Left lobe of liver (tissue), 2 donors: ENCODE measurements at places on chromosomes 13 and 19. TPM values are rescaled to one million over a fixed set of nuclear protein-coding genes. Genes with fewer than 3 reads are reported as not detected.
A peak's percentile ranks its signal among the peaks of the same experiment; 100 is the strongest.

DNA sequence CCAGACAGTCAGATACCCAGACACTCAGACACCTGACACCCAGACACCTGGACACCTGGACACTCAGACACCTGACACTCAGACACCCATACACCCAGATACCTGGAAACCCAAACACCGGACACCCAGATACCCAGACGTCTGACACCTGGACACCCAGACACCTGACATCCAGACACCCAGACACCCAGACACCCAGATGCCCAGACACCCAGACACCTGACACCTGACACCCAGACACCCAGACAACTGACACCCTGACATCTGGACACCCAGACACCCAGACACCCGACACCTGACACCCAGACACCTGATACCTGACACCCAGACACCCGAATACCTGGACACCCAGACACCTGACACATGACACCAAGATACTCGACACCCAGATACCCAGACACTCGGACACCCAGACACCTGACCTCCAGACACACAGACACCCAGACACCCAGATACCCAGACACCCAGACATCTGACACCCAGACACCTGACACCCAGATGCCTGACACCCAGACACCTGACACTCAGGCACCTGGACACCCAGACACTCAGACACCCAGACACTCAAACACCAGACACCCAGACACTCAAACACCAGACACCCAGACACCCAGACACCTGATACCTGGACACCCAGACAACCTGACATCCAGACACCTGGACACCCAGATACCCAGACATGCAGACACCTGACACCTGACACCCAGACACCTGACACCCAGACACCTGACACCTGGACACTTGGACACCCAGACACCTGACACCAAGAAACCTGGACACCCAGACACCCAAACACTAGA is 19.1 kb downstream of the C19orf12 start:
- no peak for DNase-seq

GRCh38 chr19:7900401-7900870 is 3.2 kb upstream of the MAP2K7 start:
- DNase-seq, result peak; percentile 45

DNA sequence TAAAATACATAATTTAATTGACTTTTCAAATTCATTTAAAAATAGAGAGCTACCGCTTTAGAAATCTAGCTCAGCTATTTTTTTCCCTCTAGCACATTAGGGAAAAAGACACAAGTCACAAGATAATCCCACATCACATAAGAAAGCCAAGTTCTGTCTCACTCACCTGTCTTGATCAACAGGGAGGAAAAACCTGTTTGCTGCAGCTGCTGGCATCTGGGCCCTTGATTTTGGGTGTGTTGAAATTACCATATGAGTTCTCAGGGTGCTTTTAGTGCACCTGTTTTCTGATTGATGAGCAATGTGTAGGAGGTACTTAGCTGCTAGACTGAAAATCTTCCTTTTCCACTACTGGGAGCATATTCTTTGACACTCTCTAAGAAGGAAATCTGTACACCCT is 53.8 kb downstream of the ZDHHC20 start:
- DNase-seq, result no peak

DNA sequence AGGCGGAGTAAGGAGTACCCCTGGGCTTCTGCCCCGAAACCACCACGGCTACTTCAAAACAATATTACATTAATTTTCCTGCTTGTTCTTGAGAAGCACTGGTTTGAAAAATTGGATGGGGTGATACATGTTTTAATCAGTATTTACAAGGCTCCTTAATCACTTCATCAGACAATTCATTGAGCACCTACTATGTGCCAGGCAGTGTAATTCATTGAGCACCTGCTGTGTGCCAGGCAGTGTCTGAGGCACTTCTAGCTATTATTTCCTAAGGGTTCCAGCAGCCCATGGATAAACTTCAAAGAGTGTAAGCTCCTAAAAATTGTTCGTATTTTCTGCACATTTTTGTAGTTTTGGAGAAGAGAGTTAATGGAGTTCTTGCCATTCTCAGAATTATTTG is 1.6 kb upstream of the GAS6 start:
- DNase-seq, result no peak

GRCh38 chr13:24152292-24153214 is 8.0 kb upstream of the SPATA13 start:
- no peak for DNase-seq

- DNase-seq, result no peak
Observed at GRCh38 chr19:16349551-16350152, 25.0 kb downstream of the KLF2 start.

DNA sequence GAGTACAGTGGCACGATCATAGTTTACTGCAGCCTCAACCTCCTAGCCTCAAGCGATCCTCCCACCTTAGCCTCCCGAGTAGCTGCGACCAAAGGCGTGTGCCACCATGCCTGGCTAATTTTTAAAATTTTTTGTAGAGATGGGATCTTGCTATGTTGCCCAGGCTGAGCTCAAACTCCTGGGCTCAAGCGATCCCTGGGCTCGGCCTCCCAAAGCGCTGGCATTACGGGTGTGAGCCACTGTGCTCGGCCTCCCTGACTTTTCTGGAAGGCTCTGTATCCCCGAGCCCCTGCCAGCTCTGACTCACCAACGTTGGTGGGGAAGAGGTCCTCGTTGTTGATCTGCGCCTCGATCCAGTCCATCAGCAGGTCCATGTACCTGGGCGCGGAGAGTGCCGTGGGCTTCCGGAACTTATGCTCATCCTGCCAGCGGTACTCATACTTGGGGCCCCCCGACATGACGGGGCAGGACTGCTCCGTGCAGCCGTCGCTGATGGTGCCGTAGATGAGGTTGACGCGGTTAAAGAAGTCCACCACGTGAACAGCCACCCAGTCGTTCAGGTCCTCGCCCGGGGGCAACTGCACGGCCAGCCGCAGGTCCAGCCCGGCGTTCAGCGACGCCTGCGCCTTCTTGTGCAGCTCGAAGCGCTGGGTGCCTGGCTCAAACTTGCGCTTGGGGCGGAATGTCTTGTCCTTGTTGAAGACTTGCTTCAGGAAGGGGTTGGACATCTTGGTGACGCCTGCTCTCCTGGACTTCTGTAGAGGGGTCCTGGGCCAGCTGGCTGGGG is 18.1 kb downstream of the MOB3A start:
- no peak for DNase-seq

DNA sequence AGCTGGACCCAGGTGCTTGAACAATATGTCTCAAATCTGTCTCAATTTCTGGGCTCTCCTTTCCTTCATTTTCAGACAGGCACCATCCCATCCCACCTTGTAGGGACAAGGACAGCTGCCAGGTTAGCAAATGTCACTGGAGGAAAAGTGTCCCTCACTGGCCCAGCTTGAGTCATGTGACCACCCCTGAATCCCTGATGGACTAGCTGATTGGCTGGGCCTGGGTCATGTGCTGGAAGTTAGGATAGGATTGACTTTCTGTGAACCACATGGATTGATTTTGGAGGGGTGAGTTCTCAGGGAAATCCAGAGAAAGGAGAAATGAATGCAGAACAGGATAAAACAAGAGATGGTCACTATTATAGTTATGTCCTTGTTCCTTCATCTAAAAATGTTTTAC is 28.2 kb upstream of the FXYD3 start:
- DNase-seq, result no peak

GRCh38 chr19:10431943-10432735 is 11.8 kb downstream of the PDE4A start:
- no peak for DNase-seq

GRCh38 chr19:51750400-51751094 is 1.1 kb downstream of the FPR1 start:
- DNase-seq, result no peak

DNA sequence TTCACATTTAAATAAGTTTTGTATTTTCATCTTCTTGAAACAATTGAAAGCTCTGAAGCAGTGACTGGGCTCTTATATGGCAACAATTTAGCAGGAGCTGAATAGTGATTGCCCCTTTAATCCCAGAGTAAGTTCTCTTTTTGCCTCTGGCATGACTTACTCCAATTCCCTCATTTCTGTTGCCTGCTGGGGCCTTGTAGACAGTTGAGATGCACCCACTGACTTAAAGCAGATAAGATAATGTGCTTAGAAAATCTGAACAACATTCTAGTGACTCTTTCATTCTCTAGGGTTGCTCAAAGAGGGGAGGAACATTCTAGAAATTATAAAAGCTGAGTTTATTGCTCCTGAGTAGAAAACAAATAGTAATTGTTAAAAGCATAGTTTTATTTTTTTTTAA is 52.8 kb downstream of the AKAP11 start:
- DNase-seq, result no peak

- no peak for DNase-seq
Observed at GRCh38 chr13:104773775-104774174, 1707.6 kb upstream of the SLC10A2 start.

GRCh38 chr19:54364775-54365257 is at the start of gene LAIR1:
LAIR1 (minus strand) TSS chr19:54364931; CDS start chr19:54364804, 127 bp downstream.
- DNase-seq, result no peak

DNA sequence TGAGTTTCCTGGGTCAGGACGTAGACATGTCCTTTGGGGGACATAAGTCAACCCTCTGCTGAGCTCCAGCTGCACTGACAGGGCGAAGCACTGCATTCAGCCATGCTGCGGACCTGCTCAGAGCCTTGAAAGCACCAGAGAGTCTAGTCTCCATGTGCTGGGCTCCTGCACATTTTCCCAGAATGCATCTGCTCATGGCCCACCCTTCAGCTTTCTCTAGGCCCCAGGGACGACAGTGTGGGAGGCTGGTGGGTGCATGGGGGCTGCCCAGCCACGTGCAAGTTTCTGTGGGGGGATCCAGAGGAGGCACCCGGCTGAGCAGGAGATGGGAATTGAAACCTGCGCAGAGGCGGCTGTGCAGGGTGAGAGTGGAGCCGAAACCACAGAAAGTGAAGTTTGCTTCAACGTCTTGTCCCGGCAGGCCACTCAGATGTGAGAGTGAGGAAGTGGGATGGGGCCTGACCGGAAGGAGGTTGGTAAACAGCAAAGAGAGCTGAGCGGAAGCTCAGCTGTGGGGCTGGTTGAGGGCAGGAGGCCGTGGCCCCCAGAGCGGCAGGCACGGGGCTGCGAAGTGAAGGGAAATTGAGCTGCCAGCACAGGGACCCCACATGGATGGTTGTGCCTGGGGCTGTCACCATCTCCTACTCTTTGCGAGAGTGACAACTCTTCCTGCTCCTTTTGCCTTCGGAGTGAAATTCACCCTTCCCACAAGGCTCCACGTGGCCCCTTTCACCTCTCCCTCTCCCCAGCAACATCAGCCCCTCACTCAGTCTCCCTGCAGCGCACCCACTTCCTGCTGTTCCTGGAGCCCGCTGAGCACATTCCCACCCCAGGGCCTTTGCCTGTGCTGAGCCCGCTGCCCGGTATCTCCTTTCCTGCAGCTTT is 11.8 kb downstream of the PGLS start:
- DNase-seq, result peak; percentile 60

DNA sequence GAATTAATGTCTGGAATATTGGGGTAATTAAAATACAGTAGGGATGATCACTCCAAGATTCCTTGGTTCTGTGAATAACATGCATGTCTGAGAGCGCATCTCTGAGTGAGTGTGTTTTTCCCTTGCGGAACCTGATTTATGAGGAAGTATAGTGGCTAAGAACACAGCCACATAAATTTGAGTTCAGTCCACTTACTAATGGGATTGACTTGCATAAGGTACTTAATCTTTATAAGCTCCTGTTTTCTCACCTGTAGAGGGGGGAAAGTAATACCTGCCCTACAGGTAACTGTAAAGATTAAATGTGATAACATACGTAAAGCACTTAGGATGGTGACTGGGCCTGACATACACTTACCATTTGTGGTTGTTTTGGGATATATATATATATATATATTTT is 60.8 kb downstream of the KLF5 start:
- no peak for DNase-seq

DNA sequence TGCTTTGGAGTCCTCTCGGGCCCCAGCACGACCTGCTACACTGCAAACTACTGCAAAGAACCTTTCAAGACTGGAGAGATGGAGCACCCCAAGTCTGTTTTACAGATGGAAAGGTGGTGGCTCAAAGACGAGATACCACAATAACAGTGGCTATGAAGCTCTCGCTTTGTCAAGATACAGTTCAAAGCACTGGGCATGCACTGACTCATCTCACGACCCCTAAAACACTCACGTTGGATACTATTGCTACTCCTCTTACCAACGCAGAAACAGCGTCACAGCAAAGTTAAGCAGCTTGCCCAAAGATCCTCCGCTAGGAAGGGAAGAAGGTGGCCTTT is 24.0 kb upstream of the LAIR1 start:
- DNase-seq, result no peak

- DNase-seq, result no peak
Observed at GRCh38 chr13:27487776-27488175, 37.4 kb upstream of the MTIF3 start.

- DNase-seq, result no peak
Observed at GRCh38 chr13:60759499-60759898, 362.5 kb downstream of the TDRD3 start.

DNA sequence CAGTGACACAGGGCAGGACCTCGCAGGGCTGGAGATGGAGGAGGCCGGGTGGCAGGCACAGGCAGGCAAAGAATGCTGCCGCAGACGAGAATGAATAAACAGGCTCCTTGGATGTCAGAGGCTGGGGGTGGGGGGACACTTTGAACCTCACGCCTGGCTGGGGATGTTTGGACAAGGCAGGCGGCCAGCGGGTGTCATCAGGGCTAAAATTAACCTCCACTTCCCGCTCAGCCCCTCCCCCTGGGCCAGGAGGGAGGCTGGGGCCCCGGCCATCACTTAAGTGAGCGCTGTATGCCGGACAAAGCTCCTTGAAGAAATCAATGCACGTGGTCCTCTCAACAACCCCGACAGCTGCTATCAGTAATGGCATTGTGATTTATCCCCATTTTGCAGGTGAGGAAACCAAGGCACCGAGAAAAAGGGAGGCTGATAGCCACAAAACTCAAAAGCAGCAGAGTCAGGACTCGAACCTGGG is 10.3 kb upstream of the FUT5 start:
- peak; percentile 84 for DNase-seq

GRCh38 chr13:19591864-19592263 is 30.5 kb upstream of the TPTE2 start:
- DNase-seq, result no peak

GRCh38 chr13:40639221-40639681 is 27.2 kb downstream of the FOXO1 start:
- no peak for DNase-seq

GRCh38 chr13:27338816-27339215 is 68.2 kb downstream of the RASL11A start:
- DNase-seq, result no peak

GRCh38 chr19:27966390-27966816 is 1246.5 kb downstream of the UQCRFS1 start:
- DNase-seq, result no peak

- no peak for DNase-seq
Observed at GRCh38 chr19:36150586-36150985, 1.7 kb downstream of the COX7A1 start.

GRCh38 chr13:74133657-74134201 is 475 bp downstream of the KLF12 start:
- peak; percentile 79 for DNase-seq

The HIPK4 gene
- not detected for total RNA-seq

The EFNB2 gene
- 4.3 TPM for total RNA-seq

The RASIP1 gene
- total RNA-seq, result 3.1 TPM

The GJB2 gene
- total RNA-seq, result 30.7 TPM

The PLPPR3 gene
- total RNA-seq, result not detected

The C19orf73 gene
- 2.2 TPM for total RNA-seq

The MEGF8 gene
- total RNA-seq, result 11.7 TPM

The ARGLU1 gene
- total RNA-seq, result 22.6 TPM

The ZNF723 gene
- not detected for total RNA-seq

The MEIOSIN gene
- total RNA-seq, result not detected

The OLFM4 gene
- 0.35 TPM for total RNA-seq

The ACER1 gene
- total RNA-seq, result 0.88 TPM

The ZNF285 gene
- total RNA-seq, result 0.70 TPM

The UBAC2 gene
- total RNA-seq, result 33.4 TPM

The PSG7 gene
- not detected for total RNA-seq
